ENCODE measurements at places on chromosomes 5 and 9.
A peak's percentile ranks its signal among the peaks of the same experiment; 100 is the strongest.

GRCh38 chr9:5425006-5425628, 12.6 kb downstream of the PLGRKT start:
- DNase-seq, result no peak

DNA sequence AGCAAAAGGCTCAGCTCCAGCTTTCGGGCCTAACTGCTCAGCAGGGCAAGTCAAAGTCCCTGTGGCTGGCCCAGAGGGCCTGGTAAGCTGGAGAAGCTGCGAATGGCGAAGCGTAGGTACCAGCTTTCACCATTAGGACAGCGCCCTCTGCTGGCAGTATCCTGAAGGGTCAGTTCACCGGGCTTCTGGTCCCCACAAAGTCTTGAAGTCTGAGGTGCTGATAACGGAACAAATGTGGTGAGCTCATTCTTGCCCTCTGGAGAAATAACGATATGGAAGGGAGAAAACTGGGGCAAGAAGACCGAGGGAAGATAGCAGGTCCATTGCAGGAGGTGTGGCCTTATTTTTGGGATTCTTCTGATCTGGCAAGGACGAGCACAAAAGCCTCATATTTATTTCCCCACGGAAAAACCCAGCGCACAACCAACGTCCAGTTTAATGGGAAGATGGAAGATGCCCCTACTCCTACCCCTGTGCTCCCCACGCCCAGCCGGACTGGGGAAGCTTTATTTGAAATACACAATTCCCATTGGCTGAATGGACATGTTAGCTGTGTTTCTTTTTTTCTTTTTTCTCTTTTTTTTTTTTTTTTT, 7.2 kb downstream of the SOWAHA start:
- no peak for DNase-seq

GRCh38 chr5:33973271-33973670, 11.2 kb downstream of the SLC45A2 start:
- DNase-seq, result no peak

GRCh38 chr5:54924487-54924886, 60.9 kb downstream of the ESM1 start:
- no peak for DNase-seq

DNA sequence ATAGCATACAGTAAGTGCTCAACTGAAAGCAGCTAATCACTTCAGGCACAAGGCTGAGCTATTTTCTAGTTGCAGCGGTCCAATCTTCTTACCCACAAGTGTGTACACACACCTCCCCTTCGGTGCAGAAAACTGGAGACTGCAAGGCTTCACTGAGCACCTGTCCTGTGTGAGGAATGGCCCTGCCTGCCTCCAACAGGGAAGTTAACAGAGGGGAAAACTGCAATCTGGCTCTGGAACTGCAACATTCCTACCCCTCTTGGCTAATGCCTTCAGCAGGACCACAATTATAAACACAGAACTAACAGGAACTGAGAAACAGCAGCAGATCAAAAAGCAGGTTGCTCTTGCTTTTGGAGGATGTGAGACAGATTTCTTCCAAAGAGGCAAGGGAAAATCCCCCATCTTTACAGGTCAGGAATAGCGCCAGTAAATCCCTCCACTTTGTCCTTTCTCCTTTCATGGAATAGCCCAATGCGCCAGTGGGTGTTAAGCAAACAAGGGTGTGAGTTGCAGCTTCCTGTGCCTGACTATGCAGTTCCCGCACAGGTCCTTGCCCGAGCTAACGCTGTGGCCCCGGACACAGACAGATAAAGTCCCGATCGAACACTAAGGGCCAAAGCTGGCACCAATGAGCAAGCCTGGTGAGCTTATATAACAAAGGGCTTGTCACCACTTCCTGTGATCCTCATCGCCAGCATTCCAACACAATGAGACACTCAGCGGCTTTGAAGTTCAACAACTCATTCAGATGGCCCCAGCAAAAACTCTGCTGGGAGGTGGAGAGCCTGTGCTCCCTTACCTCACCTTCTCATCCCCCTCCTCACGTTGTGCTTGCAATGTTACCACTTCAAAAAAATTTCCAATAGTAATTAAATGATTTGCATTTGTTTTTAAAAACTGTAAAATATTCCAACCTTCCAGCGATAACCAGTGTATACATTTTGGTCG, 21.5 kb downstream of the SHB start:
- DNase-seq, result peak; percentile 17

GRCh38 chr9:69527454-69527853, 144.7 kb downstream of the APBA1 start:
- DNase-seq, result no peak

DNA sequence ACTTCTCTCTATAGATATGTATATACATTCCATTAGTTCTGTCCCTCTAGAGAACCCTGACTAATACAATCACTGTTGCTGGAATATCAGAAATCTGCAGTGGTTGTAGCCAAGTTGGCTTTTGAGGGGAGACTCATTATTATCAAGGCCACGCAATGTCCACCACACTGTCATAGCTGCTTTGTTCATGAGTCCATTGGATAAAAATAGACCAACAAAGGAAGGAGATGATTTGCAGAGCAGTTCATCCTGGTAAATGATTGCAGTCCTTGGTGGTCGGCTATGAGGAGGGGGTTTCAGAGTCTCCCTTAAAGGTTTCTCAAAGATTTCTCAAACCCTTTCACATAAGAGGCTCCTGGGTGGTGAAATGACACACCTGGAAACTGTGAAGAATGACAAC, 192.8 kb upstream of the ANKH start:
- no peak for DNase-seq

DNA sequence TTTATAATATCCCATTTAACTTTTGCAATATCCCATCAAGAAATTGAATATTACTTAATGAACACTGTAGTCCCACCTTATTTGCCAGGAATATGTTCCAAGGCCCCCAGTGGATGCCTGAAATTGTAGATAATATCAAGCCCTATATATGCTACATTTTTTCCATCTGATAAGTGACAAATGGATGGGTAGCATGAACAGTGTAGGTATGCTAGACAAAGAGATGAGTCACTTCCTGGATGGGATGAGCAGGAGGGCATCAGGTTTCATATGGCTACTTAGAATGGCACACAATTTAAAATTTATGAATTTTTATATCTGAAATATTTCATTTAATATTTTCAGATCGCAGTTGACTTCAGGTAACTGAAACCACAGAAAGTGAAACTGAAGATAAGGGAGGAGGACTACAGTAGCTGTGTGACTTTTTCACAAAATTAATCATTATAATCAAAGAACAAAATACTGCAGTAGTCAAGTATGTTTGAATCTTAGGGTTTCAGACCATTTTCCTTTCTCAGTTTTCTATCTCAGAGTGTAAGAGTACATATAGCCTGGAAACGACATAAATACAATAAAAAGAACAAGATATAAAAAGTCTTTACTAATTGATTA, 636.4 kb upstream of the ARRDC3 start:
- no peak for DNase-seq

DNA sequence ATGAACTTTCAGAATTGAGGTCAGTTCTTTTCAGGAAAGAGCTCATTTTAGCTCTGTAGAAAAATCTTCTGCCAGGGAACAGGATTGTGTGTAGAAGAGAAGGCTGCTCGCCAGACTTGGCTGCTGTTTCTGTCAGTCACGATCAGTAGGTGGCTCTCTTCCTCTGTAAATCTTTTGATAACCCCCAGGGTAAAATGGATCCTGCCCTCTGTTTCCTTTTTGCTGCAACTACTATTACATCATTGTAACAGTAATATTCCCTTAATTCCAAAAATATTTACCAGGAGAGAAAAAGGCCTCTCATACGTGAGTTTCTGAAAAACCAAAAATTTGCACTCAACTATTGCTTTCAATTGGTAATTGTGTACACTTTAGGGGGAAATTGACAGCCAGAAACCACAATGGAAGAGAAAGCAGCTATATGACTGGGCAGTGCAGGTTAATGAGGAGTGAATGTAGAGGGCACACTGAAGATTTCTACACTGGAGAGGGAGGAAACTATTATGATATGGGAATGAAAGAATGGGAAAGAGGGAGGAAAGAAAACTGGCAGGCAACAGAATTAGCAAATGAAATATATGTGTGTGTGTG, 12.3 kb downstream of the IFNA21 start:
- DNase-seq, result no peak

- DNase-seq, result no peak
Observed at GRCh38 chr5:168972731-168973130, 328.2 kb downstream of the SLIT3 start.

- DNase-seq, result no peak
Observed at GRCh38 chr5:124370601-124371000, 375.8 kb downstream of the ZNF608 start.

GRCh38 chr9:79719021-79719420, 147.3 kb downstream of the TLE4 start:
- no peak for DNase-seq

- DNase-seq, result peak; percentile 7
Observed at GRCh38 chr9:107425101-107426025, 64.2 kb downstream of the KLF4 start.

- no peak for DNase-seq
Observed at GRCh38 chr5:159849437-159850083, 66.7 kb upstream of the ADRA1B start.

- no peak for DNase-seq
Observed at GRCh38 chr9:79776581-79776980, 204.8 kb downstream of the TLE4 start.

DNA sequence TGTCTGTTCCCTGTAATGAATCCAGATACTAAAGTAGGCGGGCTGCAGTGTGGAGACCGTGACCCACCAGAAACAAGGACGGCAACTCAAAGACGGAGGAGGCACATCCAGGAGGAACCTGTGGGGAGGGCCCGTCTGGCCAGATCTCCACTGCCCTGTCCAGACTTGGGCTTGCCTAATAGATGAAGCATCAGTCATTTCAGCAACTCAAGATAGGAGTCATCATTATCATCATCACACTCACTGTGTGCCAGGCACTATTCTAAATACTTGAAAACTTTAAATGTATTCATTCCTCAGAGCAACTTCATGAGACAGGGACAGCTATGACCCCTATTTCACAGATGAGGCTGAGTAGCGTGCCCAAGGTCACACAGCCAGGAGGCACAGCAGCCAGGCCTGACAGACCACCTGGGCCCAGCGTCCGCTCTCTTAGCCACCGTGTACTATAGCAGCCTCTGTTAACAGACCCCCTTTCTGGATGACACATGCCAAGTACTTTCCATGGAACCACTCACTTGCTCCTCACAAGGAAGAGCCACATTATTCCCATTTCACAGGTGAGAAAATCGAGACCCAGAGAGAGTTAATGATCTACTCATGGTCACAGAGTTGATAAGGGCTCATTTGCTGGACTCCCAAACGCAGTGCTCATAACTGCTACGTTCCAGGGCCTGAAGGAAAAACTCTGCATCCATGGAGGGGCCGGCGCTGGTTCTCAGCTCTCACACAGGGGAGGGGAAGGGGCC, 4.9 kb upstream of the IL4 start:
- no peak for DNase-seq

GRCh38 chr9:121743441-121744001, 92.1 kb downstream of the DAB2IP start:
- DNase-seq, result peak; percentile 61

DNA sequence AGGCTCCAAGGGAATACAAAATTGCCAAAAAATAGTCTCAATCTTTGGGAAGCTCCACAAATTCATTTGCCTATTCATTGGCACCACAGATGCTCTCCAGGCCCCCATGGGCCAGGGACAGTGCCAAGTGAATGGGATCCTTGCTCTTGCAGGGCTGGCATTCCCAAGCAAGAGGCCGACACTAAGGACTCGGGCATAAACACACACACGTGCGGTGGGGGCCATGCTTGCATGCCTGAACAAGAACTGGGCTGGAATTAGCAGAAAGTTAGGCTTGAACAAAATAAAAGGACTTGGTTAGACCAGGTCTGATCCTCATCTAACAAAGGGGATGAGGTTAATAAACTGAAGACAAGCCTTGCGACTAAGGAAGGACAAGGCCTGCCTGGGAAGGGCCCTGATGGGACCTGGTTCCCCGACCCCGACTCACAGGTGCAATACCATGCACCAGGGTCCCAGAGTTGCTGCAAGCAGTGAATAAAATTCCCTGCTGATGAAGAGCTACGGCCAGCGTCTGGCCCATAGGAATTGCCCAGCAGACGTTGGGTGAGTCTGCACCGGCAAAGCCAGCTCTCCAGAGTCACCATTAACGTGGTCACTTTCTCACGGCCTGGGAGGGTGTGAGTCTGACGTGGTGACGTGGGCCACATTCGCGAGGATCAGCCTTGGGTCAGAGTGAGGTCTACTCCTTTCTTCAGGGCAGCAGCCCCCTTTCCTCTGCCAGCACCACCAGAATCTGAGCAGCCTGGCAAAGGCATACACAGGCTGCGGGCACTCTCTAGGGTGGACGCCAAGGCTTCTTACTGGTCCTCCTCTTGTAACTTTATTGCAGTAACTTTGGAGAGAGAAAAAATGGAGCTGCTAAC, 77.4 kb upstream of the FCN1 start:
- DNase-seq, result no peak

DNA sequence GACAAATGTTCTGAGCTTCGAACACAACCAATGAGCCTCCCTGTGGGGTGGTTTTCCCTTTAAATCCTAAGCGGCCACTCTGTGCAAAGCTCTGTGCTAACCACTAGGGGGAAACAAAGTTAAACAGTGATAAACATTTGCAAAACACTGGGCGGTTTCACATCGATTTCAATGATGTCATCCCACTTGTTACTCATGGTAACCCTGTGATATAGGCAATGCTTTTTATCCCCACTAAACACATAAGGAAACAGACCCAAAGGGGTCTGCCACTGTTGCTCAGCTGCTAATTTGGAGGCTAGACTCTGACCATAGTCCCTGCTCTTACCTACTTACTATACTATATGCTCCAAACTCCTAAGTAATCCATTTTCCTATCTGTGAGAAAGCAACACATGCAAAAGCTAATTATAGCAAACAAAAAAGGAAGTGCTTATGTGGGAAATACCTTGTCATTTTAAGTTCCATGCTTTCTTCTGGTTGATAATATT, 57.3 kb downstream of the PTPN3 start:
- DNase-seq, result peak; percentile 10

DNA sequence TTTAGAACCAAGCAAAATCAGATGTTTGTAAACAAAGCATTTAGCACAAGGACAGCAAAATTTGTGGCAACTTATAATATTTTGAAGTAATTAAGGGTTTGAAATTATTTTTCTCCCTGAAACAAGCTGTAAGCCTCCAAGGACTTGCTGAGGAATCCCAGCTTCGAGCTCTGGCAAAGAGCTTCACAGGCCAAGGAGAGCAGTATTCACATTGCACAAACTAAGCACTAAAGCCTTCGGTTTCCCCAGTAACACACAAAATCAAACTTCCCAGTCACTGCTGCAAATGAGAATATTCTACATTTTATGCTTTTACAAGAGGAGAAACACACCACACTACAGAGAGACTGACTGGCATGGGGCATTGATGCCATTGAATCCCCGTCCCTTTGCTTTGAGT, 101.9 kb downstream of the WDR41 start:
- no peak for DNase-seq

DNA sequence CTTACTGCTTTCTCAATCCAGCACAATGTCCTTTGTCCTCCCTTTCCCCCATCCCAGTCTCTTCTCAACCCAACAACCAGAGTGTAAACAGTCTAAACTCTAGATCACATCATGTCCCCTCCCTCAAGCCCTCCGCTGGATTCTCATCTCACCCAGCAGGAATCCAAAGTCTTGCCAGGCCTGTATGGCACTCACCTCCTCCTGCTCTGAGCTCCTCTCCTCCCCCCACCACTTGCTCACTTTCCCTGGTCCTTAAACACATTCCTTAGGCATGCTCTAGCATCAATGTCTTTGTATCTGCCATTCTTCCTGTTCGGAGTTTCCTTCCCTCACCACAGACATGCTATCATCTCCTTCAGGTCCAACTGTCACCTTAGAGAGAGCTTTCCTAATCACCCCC, 78.8 kb downstream of the NIPSNAP3B start:
- no peak for DNase-seq

- no peak for DNase-seq
Observed at GRCh38 chr9:133225171-133226011, 16.3 kb upstream of the OBP2B start.

- no peak for DNase-seq
Observed at GRCh38 chr9:89815061-89815902, 210.5 kb downstream of the GADD45G start.
